ENCODE measurements at places on chromosomes 7 and 10.

DNA sequence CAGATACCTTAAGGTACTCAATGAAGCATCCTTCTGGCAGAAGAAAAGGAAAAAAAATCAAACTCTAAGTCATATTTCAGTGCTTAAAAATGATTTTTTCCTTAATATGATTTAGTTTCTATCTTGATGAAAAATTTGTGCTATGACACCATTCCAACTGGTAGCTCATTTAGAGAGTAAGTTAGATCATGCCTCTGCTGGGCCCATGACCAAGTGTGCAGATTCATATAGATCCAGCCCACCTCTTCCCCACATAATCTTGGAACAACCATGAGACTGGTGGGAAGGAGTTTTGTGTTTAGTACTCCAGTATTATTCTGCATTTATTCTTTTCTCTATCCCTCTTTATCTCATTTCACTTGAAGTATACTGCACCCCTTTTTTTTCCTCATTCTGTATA, 908.3 kb downstream of the KCNMA1 start:
- DNase-seq: no peak

- DNase-seq: no peak
These were observed 4.4 kb upstream of the ST7 start for GRCh38 chr7:116948934-116949333.

DNA sequence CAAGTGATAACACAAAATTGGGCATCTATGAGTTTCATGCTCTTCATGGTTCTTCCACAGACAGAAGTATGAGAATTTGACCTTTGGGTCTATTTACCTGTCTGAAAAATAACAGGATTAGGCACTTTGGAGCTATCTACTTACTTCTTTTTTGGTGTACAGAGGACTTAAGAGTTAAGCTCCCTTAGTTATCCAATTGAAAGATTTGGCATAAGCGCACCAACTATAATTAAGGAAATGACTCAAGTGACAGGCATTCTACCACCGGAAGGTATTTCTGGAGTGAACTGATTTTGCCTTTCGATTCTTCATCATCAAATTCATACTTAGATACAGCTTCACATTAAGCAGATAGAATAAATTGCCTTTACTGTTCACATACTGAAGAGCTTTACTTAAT, 43.9 kb downstream of the IFIT5 start:
- DNase-seq: no peak

DNA sequence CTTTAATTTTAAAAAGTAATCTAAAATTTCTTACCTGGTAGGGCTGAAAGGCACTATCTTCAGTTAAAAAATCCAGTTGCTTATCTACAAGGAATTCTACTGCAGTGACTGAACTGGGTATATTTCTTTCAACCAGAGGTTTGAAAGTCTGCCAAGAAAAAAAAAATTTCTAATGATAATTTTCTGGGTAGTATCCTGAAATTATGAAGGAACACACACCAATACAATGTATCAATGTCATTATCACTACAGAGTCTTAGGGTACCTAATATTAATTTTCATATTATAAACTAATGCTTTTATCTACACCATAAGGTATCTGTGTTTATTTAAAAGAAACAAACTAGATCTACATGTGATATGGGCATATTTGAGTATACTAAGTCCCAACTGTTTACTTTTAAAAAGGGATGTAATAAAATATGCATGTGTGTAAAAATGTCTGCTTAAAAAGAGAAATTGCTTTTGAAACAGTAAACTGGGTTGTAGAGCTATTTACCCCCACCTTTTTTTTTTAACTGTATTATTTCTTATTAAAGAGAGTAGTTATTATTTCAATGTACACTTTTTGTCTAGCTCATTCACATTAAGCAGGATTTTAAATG, 131.6 kb downstream of the NRBF2 start:
- DNase-seq: no peak

DNA sequence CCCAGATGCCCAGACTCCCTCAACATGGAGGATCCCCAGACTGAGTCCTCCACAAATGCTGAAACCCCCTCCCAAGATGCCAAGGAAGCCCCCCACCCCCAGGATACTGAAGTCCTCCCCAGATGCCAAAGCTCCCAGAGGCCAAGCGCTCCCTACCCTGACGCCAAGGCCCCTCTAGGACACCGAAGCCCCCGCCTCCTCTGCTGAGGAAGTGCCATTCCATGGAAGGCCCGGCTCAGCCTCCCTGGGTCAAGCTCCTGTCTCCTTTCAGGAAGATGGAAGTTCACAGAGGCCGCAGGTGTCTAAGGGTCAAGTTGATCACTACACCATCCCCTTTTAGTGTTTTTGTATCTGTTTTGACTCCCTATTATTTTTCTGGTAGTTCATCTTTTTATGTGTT, 606.8 kb downstream of the DNAJB6 start:
- no peak for DNase-seq

DNA sequence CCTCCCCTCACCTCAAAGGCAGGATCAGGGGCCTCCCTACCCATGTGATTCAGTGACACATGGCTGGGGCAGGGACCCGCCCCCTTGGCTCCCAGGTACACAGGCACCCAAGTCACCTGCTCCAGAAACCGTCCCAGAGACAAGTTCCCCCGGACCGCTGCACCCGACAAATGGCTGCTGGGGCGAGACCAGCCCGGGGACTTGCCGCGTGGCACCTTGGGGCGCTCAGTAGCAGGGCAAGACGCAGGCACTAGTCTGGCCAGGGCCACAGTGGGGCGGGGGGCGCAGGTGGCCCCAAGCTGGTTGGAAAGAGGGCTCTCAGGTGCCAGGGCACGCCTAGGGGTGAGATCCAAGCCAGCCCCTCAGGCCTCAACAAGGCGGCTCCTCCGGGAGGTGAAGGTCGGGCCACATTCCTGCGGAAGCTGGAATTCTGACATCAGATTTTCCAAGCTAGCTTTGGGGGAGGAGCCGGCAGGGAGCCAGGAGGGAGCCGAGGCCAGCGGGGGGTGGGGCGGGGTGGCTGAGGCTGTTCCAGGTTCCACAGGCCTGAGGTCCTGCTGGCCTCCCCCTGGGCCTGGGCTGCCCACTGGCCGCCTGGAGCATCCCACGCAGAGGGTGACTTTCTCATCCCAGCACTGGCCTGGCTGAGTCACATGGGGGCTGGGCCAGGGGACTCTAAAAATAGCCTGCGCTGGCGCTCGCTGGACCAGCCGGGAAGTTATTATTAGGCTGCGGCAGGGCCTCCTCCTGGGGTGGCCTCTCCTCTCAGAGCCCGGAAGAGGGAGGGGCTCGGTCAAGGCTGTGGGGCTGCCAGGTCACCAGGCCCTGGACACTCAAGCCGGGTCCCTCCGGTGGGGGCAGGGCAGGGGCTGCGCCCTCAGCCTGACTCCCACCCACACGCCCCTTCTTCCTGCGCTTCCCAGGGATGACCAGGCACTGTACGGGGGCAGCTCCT, 20.5 kb upstream of the INPP5A start:
- no peak for DNase-seq

GRCh38 chr10:58886406-58886805, 290.0 kb upstream of the PHYHIPL start:
- no peak for DNase-seq

DNA sequence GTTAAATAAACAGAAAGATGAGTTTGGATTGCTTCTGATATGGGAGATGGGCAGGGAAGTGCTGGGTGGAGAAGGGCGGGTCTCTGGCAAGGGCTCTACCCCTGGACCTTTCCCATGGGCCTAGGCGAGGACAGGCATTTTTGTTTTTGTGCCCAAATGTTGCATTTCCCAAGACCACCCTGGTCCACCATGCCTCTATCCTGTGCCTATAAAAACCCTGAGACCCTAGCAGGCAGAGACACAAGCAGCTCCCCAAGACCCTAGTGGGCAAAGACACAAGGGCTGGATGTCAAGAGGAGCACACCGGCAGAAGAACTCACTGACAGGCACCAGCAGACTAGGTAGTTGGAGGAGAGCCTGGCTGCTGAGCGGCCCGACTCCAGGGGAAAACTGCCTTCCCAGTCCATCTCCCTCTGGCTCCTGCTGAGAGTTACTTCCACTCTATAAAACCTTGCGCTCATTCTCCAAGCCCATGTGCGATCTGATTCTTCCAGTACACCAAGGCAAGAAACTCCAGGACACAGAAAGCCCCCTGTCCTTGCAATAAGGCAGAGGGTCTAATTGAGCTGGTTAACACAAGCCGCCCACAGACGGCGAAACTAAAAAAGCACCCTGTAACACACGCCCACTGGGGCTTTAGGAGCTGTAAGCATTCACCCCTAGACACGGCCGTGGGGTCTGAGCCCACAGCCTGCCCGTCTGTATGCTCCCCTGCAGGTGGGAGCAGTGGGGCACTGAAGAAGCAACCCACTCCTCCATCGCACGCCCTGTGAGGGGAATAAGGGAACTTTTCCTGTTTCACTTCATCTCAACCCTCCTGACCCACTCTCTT, 291.4 kb downstream of the PTPRN2 start:
- no peak for DNase-seq

DNA sequence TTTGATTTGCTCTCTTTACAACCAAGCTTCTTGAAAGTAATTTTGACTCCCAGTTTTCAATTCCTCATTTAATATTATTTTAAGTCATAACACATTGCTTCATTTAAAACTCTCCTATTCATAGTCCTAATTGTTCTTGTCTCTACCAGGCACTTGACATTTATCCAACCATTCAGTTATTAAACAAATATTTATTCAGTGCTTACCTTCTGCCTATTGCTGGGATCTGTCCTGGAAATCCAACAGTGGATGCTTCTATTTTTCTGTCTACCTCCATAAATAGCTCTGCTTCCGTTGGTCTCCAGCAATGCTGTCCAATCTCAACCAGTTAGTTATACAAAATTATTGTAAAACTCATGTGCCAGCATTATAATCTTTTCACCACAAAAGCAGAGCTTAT, 615.1 kb downstream of the ZWINT start:
- DNase-seq: no peak

- DNase-seq: no peak
These were observed 5.3 kb upstream of the ADCK2 start for GRCh38 chr7:140667476-140667875.

DNA sequence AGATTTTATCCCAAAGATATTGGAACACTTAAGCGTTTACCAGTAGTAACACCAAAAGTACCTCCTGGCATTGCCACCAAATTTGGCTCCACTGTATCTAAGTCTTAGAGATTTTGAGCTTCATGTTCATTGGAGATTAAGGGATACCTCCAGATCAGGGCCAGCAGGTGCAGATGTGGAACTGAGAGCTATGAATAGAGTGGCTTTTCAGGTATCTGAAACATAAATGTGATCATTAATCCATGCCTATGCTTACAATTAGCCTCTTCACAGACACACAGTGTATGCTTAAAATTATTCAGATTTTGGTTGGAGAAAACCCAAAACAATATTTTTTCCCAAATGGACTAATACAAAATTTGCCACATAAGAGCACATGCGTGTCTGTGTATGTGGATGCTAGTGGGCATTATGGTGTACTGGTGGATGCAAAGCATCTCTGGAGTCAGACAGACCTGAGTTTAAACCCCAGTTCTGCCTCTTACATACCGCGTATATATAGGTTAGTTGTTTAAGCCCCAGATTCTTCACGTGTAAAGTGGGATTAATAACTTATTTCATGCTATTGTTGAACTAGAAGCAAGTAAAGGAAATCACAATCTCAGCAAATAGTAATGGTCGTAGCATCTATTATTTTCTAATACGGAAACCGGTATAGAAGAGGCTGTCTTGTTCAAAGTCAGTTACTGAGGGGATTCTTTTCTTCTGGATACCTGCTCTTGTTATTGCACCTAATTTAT, 6.8 kb upstream of the LRRC4 start:
- no peak for DNase-seq

- DNase-seq: peak; percentile 66
These were observed 6.8 kb upstream of the ASB15 start for GRCh38 chr7:123594813-123595241.

DNA sequence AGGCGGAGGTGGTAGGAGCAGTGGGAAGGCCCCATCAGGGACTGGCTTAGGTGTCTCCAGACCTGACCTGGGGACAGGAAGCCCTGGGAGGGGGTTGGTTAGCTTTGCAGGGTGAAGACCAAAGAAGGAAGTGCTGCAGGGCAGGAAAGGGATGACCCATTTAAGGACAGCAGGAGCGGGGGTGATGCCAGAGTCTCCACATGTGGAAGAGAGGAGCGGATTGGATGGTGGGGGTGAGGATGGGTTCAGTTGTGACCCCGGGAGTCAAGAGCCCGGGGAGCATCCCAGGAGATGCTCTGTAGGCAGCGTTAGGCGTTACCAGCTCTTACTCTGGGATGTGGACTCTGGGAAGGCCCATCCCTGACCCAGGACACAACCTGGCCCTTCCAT, 3.1 kb upstream of the LDB3 start:
- no peak for DNase-seq

GRCh38 chr10:21675157-21675796, 141.2 kb downstream of the MLLT10 start:
- no peak for DNase-seq

DNA sequence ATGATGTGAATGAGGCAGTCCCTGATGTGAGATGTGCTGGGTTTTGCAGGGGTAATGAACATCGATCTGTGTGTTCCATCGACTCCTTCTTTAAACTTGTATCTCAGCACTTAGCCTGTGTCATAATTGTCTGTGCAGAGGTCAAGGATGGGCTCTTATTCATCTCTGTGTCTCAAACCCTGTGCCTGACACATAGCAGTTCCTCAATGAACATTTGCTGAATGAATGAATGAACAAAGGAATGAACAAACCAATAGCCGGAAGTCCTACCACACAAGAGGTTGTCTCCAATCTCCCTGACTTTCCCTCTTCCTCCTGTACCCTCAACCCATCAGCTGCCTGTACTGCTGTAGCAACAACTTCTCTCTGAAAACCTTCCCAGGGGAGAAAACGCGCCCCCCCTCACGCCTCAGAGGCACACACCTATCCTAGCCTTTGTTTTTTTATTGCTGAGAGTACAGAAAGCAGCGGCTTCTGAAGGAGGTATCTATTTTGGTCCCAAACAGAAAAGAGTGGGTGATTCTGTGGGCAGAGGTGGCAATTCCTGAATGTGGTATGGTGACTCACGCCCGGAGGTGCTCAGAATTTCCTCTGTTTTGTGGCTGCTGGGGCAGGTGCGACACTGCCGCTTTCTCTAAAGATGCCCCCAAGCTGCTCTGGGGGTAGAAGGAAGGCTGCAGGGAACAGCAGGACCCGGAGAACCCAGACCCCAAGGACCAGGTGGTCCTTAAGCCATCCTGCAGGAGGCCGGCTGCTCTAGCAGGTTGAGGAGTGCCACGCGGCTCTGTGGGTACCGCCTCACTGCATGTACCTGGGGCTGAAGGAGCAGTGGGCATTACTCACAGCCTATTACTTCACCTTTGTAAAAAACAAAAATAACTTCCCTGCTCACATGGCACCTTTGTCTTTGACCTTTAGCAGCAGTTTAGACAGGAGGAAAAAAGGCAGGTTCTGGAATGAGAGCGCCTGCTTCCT, 9.6 kb downstream of the IL2RA start:
- no peak for DNase-seq

All from NCI-H187 (cell line).